ENCODE measurements at places on chromosomes 1 and 21.

- no peak for DNase-seq
Measured at GRCh38 chr1:30249446-30250337, 473.7 kb downstream of the MATN1 start.

DNA sequence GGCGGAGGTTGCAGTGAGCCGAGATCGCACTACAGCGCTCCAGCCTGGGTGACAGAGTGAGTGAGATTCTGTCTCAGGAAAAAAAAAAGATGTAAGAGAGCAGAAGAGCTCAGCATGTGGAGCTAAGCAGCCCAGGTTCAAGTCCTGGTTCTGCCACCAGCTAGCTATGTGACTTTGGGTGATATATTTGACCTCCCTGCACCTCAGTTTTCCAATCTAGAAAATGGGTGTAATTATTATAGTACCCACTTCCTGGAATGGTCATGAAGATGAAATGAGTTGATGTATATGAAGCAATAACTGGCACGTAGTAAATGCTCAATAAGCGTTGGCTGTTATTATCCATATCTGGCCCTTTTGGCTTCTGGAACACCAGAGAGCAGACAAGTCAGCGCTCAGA lies 38.2 kb downstream of the CAMK2N1 start:
- no peak for DNase-seq

DNA sequence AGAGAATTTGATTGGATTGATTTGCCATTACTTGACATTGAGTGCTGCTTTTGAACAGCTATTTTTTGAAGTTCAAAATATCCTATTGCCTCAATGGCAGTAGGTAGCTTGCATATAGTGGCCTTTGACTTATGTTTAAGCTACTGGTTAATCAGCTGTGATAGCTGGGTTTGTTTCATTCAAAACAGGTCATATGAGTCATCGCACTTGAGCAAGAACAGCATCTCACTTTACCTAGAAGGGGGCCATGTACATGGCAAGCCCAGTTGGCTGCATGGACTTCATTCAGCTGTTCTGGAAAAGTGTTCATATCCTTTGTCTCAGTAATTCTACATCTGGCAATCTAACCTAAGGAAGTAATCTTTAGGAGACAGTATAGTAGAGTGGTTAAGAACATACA lies 29.0 kb upstream of the ARID1A start:
- no peak for DNase-seq

GRCh38 chr1:6511561-6512244 lies 20.2 kb upstream of the PLEKHG5 start:
- DNase-seq, result no peak

GRCh38 chr1:2073382-2074230 lies 23.4 kb downstream of the PRKCZ start:
- DNase-seq, result peak; percentile 43

DNA sequence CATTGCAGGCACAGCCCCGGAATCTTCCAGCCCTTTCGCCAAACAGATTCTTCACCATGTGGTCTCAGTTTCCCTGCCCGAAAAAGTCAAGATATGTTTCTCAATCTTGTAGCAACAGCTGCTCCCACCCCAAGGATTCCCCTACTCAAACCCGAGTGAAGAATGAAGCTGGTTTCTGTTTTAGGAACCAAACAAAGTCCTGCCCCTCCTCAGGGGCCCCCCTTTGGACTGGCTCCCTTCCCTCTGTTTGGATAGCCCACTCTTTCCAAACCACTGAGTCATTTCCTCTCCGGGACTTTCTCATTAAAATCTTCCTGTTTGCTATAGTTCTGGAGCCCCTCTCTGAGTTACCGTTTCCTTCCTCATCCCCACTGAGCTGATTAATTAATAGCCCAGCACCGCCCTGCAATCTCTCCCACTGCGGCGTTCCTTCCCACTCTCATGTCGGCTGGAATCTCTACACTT lies 100.9 kb downstream of the TSEN15 start:
- DNase-seq, result no peak

Measured in COR-L47 (cell line).